ENCODE measurements at places on chromosomes 3 and 15.

DNA sequence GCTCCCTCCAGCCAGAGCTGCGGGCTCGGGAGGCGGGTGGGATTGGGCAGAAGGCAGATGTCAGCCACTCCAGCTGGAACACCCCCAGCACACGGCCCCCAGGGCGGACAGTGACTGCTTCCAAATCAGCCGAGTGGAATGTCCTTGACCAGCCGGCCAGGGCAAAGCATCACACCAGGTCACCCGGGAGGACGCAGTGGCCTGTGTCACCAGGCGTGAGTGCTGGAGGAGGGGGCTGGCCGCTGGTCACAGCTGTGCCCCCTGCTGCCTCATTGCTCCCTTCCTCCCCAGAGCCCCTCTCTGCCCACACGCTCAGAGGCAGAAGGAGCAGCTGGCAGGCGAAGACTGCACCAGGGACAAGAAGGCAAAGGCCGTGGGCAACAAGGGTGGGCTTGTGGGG is 33.5 kb downstream of the NTRK3 start:
- DNase-seq = no peak

GRCh38 chr3:18018491-18019160 is 276.2 kb upstream of the TBC1D5 start:
- no peak for DNase-seq

DNA sequence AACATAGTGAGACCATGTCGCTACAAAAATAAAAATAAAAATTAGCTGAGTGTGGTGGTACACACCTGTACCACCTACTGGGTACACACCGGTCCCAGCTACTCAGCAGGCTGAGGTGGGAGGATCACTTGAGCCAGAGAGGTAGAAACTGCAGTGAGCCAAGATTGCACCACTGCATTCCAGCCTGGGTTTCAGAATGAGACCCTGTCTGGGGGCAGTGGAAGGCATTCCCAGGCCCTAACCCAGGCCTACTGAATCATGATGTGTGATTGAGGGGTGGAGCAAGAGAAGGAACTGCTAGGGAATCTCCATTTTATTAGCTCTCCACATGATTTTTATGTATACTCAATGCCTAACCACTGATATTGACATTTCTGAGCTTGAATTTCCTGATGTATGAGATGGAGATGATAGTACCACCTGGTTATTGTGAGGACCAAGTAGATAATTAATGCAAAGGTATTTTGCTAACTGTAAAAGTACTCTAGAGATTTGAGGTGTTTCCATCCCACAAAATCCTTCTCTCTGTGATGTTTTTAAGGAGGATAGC is 169.5 kb upstream of the UMPS start:
- no peak for DNase-seq

DNA sequence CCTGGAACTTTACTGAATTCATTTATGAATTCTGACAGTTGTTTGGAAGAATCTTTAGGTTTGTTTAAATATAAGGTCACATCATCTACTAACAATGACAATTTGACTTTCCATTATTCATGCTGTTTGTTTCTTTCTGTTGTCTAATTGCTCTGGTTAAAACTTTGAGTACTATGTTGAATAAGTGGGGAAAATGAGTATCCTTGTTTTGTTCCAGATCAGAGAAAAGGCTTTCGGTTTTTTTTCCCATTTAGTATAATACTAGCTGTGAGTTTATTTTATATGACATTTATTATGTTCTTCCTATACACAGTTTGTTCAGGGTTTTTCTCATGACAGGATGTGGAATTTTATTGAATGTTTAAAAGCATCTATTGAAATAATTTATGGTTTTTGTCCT is 11.3 kb upstream of the TUBGCP5 start:
- no peak for DNase-seq

Measured in activated naive CD4-positive, alpha-beta T cell (primary cell).